ENCODE measurements at places on chromosomes 5 and 9. TPM values are rescaled to one million over a fixed set of nuclear protein-coding genes. Genes with fewer than 3 reads are reported as not detected.

ACOT12 gene
- not detected for total RNA-seq

GRCh38 chr5:127421471-127421870 lies 96.0 kb upstream of the PRRC1 start:
- no peak for DNase-seq

DNA sequence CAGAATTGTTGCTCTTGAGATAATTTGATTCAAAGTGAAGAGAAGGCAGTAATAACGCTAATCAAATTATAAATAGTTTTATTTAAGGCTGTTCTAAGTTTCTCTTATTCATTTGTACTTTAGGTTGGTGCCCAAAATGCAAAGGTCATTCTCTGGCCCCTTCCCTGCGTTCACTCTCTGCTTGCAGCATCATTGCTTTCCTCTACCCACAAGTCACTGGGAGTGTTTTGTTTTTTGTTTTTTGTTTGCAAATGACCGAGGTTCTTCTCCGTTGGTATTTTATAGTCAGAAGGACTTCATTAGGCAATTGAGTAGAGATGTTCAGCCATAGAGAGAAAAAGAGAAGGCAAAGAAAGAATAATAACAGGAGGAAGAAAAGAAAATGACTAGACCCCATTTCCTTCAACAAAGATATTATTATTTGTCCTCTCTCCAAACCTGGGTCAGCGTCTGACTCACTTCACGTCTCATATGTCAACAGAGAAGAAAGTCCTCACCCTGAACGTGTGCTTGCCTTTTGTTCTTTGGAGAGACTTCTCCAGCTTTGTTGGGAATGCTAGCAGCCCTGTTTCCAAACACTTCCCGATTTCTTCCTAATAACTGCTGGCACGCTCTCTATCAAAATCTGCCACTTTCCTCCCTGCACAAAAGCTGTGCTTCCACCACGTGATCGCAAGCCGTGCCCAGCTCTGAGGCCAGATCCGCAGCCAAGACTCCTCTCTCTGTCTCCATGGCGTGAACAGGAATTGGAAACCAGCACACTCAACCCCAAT lies 119.8 kb downstream of the EBF1 start:
- peak; percentile 30 for DNase-seq

PLAC8L1 gene
- not detected for total RNA-seq

GRCh38 chr5:131659841-131660240 lies 24.8 kb upstream of the RAPGEF6 start:
- DNase-seq, result no peak

GRCh38 chr9:106879439-106879882 lies 16.5 kb downstream of the ZNF462 start:
- no peak for DNase-seq

GRCh38 chr5:133321833-133322420 lies 270.1 kb downstream of the HSPA4 start:
- no peak for DNase-seq

DNA sequence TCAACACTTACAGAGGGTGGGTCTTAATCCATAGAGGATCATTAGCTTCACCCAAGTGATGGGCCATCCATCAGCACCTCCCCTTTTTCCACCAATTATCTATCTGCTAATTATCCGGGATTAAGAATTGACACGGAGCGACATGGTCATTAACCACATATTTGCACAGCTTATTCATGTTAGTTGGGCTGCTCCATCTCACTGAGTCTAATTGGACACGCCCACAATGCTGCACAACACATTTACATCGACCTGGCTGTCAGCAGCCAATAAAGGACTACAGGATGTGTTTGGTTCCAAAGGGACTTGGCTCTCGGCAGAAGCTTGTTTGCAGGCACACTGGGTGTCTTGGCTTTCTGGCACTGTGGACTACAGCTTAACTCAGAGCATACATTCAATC lies 21.6 kb downstream of the FOXE1 start:
- DNase-seq, result no peak

FAXDC2 gene
- 3.2 TPM for total RNA-seq

ANKRD20A1 gene
- total RNA-seq, result 0.97 TPM

ASPN gene
- total RNA-seq, result not detected

DNA sequence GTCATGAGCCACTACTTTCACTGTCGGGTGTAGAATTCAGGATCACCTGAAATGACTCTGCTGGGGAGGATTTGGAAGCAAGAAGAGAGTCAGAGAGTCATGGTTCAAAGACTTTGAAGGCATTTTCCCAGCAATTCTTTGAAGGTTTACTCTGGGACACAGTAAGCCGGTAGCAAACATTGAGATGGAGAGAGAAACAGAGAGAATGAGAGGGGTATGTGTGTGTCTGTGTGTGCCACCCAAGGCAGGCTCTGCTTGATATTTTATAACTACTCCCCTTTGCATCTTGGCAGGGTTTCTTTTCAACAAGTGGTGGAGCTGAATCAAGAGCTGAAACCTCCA lies 89.8 kb downstream of the ANKRD55 start:
- no peak for DNase-seq

ZNF608 gene
- total RNA-seq, result 20.8 TPM

GRCh38 chr5:81703840-81704239 lies 47.1 kb downstream of the SSBP2 start:
- DNase-seq, result no peak

DNA sequence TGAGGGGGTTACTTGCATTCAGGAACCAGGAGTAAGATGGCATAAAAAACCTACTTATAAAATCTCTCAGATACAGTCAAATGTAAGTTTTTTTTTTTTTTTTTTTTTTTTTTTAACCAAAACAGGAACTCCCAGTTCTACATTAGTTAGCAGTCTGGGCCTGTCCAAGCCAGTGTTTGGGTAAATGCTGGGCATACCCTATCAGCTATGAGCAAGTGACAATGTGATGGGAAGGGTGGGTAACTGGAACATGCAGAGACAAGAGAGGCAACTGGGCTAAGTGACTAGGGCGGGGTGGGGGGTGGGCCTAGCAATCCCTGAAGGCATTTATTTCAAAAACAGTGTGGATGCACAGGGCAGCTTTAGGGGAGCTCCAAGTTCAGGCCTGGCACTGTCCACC lies 2.3 kb downstream of the NMRK1 start:
- DNase-seq, result no peak

DNA sequence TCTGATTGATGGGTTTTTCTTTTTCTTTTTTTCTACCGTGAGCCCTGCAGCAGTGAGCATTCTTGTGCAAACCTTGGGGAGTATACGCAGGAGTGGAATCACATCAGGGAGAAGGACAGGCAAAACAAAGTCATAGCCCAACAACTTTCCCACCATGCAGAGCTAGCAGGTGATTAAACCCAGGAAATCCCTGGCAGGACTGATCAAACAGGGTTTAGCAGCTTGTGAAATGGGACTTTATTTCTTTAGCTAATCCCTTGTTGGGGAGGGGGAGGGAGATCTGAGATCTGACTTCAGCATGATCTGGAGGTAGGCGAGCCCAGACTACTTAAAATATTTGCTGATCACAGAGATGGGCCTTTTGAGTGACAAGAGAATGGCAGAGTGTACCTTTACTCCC lies 162.0 kb upstream of the GLRA1 start:
- DNase-seq, result no peak

DNA sequence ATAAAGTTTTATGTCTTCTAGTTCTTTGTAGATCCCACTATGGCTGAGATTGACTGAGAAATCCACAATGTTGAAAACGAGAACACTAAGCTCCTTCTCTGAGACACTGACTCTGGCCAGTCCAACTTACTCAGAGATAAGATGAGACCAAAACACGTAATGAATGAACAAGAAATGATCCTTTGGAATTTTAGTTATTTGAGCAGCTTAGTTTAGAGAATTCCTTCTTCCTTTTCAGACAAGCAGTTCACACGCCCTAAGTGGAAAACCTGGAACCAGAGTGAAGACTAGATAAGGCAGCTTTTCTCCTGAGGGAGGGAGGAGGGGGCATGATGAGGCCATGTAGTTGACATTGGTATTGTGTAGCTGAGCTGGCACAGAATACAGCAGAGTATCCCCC lies 139.6 kb downstream of the GABRB2 start:
- no peak for DNase-seq

- peak; percentile 53 for DNase-seq
Measured at GRCh38 chr5:159034083-159034824, 65.5 kb downstream of the EBF1 start.

DNA sequence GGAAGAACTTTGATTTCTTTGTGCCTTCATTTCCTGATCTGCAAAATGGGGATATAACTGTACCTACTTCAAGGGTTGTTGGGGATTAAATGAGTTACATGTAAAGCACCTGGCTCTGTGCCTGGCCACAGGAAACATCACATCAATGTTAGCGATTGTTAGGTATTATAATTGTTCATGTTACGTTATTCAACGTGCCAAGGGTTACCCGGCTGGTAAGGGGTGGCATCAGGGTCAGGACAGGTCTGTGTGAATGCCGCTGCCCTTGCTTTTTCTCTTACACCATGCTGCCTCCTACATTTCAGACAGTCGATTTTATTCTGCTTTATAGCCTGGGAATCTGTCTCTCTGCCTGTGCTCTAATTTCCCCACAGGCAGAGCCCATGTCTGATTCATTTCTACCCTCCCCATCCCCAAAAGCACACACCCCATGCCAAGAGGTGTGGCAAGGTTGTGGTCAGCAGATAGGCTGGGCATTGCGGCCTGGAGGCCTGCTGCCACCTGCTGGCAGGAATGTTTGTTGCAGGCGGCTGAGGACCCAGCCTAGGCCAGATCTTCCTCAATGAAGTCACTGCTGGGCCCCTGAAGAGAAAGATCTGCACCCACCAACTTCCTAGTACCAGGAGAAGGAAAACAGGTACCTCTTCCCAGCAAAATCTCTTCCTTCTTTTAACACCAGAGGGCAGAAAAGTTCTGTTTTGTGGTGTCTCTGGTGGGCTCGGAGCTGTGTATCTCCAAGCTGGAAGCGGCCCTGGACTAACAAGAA lies 5.3 kb downstream of the ANKS6 start:
- peak; percentile 95 for DNase-seq

DNA sequence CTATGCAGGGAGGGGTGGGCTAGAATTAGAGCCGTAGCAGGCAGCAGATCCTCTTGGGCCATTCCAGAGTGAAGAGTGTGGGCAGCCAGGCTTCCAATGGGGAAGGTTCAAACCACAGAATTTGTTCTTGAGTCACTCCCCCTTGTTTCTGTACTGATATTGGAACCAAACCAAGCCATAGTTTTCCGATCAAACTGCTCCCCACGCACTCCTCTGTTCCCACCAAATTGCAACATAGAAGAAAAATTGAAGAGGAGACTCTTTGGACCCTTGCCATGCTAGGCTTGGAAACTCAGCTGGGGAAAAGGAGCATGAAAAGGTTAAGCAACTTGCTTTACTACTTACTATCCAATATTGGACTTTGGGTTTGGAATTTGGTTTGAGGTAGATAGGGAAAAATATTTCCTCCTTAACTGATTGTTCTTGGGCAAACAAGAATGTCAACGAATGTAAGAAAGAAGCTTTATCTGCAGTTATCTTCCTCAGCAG lies 165.8 kb upstream of the NR3C1 start:
- DNase-seq, result no peak

PTGR1 gene
- total RNA-seq, result 554 TPM

- no peak for DNase-seq
Measured at GRCh38 chr5:10786835-10787234, 25.8 kb upstream of the DAP start.

DNA sequence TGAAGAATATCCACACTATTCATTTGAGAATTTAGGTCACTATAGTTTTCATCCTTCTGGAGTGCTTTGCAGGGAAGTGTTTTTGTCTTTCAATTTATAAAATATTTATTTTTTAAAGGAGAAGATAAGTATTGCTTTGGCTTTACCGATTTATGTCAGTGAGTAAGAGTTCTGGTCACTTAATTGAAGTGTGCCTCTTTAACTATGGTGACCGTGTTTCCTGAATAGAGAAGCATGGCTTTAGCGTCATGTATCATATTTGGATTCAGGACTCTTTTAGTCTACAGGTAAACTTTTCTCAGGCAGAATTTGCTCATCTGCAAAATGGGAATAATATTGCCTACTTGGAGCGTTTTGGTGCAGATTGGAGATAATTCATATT lies 902 bp downstream of the BDP1 start:
- no peak for DNase-seq

- DNase-seq, result no peak
Measured at GRCh38 chr9:94611638-94612068, 18.0 kb upstream of the FBP2 start.

RASEF gene
- 0.08 TPM for total RNA-seq

DNA sequence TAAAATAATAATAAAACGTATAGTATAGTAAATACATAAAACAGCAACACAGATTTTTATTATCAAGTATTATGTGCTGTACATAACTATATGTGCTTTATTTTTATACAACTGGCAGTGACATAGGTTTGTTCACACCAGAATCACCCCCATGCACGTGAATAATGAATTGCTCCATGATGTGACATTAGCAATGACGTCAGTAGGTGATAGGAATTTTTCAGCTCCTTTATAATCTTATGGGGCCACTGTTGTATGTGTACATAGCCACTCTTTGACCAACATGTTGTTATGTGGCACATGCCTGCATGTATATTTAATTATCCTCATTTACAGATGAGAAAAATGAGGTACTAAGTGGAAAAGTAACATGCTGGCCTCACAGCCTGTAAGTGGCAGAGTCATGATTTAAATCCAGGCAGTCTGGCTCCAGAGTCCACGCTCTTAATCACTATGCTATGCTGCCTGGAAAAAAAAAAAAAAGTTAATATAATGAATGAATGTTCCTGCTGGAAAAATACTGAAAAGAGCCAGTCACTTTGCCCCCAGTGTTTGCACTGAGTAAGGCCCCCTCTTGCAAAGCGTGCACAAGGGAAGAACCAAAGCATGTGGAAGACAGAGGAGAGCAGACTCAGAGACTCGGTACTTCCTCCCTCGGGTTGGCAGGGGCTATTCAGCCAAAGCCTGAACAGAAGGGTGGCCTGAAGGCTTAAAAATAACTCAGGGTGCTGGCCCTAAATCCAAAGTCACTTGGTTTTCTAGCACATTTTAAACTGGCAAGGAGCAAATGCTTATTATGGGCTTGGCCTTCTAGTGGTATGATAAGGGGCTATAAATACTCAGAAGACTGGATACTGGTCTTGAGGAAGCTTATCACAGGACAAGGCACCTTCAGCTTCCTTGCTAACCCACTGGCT lies 206.8 kb downstream of the GLIS3 start:
- no peak for DNase-seq

DNA sequence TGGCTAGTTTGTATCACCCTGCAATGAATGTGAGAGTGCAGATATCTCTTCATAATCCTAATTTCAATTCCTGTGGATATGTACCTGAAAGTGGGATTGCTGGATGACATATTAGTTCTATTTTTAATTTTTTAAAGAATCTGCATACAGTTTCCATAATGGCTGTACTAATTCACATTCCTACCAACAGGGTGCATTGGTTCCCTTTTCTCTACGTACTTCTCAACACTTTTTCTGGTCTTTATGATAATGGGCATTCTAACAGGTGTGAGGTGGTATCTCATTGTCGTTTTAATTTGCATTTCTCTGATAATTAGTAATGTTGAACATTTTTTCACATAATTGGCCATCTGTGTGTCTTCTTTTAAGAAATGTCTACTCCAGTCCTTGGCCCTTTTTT lies 927.5 kb downstream of the DTWD2 start:
- no peak for DNase-seq

- DNase-seq, result no peak
Measured at GRCh38 chr9:88536951-88537760, 2.2 kb downstream of the NXNL2 start.

- DNase-seq, result no peak
Measured at GRCh38 chr9:36214571-36214970, 23.9 kb downstream of the CLTA start.
